ENCODE measurements at places on chromosomes 2 and 18. TPM values are rescaled to one million over a fixed set of nuclear protein-coding genes. Genes with fewer than 3 reads are reported as not detected.

The KLHL30 gene
- total RNA-seq: not detected

The CD207 gene
- total RNA-seq: not detected

The COLEC12 gene
- total RNA-seq: not detected

The FAM237A gene
- not detected for total RNA-seq

The IL1RL1 gene
- total RNA-seq: 0.41 TPM

The SRD5A2 gene
- total RNA-seq: not detected

The GPR55 gene
- total RNA-seq: 42.1 TPM

The CDK5R2 gene
- total RNA-seq: not detected

The VWA3B gene
- total RNA-seq: not detected

The LRRC30 gene
- not detected for total RNA-seq

The TNFAIP6 gene
- not detected for total RNA-seq

The ACTG2 gene
- total RNA-seq: not detected

The IL36G gene
- total RNA-seq: not detected

The MAT2A gene
- 271 TPM for total RNA-seq

Measured in activated CD8-positive, alpha-beta memory T cell treated with anti-CD3 and anti-CD28 coated beads, Interleukin-2, amount 10 ng/mL, durations not matched to agents 7 days and 5 days (primary cell).